ENCODE measurements at places on chromosomes 7 and 10.

- no peak for DNase-seq
Measured at GRCh38 chr10:29734962-29735627, 100.3 kb upstream of the SVIL start.

DNA sequence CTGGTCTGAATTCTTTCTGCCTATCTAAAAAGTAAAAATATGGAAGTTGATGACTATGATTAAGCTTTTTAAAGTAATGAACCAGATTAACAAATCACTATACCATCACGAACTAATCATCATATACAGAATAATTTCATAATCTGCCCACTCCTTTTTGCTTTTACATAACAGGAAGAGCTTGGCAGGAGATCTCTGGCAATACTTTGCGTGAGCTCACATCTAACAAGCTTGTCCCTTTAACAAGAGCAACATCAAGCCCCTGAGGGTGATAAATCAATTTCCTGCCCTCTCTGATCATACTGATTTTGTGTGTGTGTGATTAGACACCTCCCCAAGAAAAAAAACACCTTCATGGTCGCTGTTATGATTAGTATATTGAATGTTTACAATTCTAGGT, 143.5 kb upstream of the ASAH2 start:
- no peak for DNase-seq

DNA sequence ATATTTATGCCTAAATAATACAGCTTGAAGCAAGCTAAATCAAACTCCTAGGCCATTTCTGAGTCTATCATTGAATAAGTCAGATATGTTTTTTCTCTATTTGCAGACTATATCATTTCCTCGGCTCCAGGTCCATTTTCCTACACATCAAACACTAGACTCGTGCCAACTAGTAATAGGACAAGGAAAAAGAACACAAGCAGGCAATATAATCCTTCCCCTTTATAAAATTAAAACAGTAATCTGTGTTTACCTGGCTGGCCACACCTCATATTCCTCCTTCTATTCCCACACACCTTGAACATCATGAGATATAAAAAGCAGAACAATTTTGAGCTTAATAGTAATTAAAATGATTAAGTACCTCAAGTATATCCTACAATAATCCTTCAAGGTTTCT, 325.7 kb downstream of the TFEC start:
- no peak for DNase-seq

DNA sequence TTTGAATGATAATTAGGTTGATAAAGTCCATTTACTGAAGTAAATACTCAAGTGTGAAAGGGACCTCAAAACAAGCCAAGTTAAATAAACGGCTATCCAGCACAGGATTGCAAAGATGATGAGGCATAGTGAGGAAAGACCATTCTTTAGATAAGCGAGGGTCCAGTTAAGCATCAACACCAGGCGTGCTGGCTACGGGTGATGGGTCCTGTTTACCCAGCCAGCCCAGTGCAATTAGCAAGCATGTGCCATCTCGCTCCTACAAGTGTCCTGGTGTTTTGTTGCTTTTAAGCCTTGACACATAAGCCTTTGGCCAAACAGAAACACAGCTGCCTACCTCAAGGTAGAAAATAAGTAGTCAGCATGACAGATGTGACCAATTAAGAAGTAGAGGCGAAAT, 7.1 kb downstream of the NEBL start:
- no peak for DNase-seq

All from stimulated activated CD4-positive, alpha-beta T cell treated with anti-CD3 and anti-CD28 coated beads, Interleukin-1b, Interleukin-23, amount 100 ng/mL, for 1 hour (primary cell).